ENCODE measurements at places on chromosomes 13 and 19. TPM values are rescaled to one million over a fixed set of nuclear protein-coding genes. Genes with fewer than 3 reads are reported as not detected.
A peak's percentile ranks its signal among the peaks of the same experiment; 100 is the strongest.

DNA sequence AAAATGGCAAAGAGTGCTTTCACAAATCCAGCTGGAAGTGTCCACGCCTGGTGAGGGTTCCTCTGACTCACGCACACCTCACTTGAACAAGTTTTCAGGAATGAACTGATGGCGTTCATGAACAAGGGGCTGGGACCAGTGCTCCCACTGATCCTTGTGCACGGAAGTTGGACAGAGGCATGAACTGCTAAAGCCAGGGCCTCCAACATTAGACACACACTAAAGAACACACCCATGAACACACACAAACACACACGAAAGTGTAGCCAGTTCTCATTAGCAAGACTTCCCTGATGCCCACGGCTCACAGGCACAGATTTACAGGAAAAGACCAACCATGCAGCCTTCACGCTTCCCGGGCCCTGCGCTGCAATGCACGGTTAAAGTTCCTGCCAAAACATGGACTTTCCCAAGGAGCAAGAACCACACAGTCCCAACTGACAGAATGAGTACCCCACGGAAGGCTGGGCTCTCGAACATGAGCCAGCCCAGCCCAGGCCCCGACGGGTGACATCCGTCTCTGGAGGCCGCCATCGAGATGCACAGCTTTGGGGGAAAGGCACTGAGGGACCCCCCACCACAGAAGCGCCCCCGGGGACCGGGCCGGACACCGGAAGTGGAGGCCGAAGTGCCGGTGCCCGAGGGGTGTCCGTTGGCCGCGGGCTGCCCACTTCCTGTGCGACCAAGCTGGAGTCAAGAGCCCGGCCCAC is 808 bp downstream of the DNMT1 start:
- peak; percentile 5 for DNase-seq

GRCh38 chr13:70108356-70109105 is at the start of gene KLHL1:
Gene KLHL1 (minus strand): TSS chr13:70108452. CDS start chr13:70107699, 753 bp downstream.
- no peak for DNase-seq

DNA sequence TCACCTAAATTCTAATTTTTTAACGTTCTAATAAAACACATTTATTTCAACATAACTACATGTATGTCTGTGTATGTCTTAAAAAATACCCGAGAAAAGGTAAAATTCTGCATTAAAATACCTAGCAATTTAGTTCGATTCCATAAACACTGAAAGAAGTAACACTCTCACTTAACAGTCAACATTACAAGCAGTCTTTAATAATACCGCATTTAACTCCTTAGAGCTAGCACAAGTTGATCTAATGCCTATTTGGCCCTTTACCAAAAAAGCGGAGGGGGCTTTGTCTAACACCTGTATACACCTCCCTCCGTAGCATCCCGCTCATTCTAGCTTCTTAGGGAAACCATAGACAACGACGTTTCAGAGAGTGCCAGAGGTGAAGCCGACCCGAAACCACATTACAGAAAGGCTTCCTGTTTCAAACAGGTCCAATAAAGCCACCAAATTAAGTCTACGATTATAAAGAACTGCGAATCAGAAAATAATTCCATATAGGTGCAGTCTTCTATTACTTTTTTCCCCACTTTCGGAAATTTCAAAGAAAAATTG is 1.2 kb downstream of the SPART start:
- DNase-seq = peak; percentile 59

GRCh38 chr13:97448503-97449251 is 14.7 kb downstream of the RAP2A start:
- no peak for DNase-seq

GRCh38 chr19:14977128-14977527 is 2.5 kb downstream of the SLC1A6 start:
- DNase-seq = no peak

DNA sequence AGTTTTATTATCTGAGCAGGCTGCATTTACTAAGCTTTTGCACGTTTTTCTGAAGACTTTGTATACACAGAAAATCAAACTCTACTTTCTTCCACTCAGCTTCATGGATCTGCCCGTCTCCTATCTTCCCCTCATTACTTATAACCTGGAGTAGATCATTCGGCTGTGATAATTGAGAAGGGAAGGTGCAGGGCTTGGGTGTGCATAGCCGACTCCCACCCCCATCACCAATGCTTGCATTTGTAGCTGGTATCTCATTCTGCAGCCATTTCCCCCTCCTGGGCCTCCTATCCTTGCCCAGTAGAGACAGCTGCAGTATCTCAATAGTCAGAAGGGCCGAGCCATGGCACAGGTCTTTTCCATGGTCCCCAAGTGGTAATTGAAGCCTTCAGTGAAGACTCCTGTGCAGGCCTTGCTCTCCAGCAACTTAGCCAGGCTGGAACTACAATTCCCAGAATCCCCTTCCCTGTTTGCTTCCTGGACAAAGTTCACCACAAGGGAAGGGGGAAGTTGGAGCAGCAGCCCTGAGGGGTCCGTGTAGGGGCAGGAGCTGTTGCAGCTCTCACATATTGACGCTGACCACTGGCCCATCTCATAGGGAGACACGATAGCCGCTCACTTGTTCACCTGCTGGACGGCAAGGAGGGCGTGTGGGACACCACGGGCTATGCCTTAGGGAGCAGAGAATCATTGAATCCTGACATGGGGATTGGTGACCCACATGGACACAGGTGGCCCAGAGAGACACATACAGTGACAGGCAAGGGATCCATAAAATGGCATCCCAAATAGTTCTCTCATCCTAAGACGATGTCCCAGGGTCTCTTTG is 2.1 kb upstream of the SIGLEC8 start:
- no peak for DNase-seq

GRCh38 chr19:17981611-17982010 is 14.7 kb downstream of the KCNN1 start:
- no peak for DNase-seq

DNA sequence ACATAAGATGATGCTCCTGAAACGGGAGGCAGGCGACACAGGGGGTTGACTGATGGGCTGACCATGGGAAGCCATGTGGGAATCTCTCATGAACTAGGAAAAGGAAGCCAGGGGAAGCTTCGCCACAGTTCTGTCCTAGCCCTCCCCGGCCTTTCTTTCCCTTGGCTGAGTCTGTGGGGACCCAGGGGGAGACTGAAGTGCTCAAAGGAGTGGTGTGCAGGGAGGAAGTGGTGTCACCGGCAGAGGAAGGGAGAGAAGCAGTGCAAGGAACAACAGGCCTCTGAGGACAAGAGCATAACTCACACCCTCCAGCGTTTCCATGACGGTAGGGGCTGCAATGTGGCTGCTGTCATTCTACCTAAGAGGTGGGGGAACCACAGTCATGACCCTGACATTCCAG is 1.1 kb downstream of the KIR3DL3 start:
- DNase-seq = no peak

DNA sequence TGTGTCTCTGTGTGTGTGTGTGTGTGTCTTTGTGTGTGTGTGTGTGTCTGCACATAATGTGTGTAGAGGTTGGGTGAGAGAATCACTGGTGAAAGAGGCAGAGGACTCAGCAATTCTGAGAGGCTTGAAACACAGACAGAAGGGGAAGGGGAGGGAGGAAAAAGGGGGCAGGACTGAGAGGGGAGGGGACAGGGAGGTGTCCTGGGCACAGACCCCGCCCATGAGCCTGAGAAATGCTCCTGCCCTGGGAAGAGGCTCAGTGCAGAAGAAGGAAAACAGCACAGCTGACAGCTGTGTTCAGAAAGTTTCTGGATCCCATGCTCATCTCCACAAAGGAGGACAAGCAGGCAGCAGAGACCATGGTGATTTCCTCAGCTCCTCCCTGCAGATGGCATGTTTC is 59.1 kb upstream of the CEACAM8 start:
- DNase-seq = no peak

DNA sequence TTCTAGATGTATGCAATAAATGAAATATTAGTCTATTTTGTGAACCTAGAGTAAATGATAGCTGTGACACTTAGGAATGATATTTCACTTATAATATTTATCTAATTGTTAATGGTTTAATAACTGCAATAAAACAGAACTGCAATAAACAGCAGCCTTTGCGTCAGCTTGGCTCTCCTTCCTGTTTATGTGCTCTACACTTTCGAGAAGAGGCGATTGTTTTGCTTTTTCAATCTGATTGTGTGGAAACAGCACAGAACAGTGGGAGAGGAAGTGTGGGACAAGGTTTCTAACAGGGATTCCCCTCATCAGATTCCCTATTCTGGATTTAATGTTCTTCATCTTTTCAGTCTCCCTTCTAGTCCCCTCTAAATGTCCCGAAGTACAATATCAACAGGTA is 17.3 kb upstream of the TRPC4 start:
- no peak for DNase-seq

ZNF221 gene
- 1.7 TPM for total RNA-seq

ZNF20 gene
- total RNA-seq = 3.7 TPM

TIMM44 gene
- total RNA-seq = 107 TPM

Measured in CD8-positive, alpha-beta memory T cell (primary cell).